ENCODE measurements at places on chromosomes 12 and 14. TPM values are rescaled to one million over a fixed set of nuclear protein-coding genes. Genes with fewer than 3 reads are reported as not detected.
A peak's percentile ranks its signal among the peaks of the same experiment; 100 is the strongest.

DNA sequence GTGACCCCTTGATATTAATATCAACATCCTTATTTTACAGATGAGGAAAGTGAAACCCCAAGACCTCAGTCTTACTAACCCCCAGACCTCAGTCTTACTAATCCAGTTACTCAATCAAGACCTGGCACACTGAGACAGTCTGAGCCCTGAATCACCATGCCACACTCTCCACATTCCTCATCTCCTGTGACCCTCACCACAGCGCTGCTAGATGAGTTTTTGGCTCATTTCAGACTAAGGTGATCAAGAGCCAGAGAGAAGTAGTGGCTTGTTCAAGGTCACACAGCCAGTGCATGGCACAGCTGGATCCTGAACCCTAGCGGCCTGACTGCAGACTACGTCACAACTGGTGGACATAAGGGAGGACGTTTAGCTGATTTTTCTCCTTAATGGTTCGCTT is 579.2 kb downstream of the BCL11B start:
- no peak overlapping the region for H3K27ac ChIP-seq
- no peaks in the 10 kb centered on the region for H3K36me3 ChIP-seq
- H3K4me3 ChIP-seq: no peak overlapping the region

GRCh38 chr12:107090711-107091110 is 2.6 kb downstream of the CRY1 start:
- no peaks in the 10 kb centered on the region for H3K27me3 ChIP-seq
- no peak for DNase-seq
- H3K36me3 ChIP-seq: no peaks in the 10 kb centered on the region
- H3K4me1 ChIP-seq: peaks cover 4% of the 10 kb centered on the region
- peak overlapping the region; percentile 36 for H3K4me3 ChIP-seq

- H3K27ac ChIP-seq: no peak overlapping the region
- H3K36me3 ChIP-seq: no peaks in the 10 kb centered on the region
- H3K4me1 ChIP-seq: peaks cover 10% of the 10 kb centered on the region
- peak; percentile 93 for DNase-seq
Observed at GRCh38 chr12:50618864-50619609, 114.3 kb downstream of the DIP2B start.

GRCh38 chr12:10158406-10158805 is 13.5 kb downstream of the OLR1 start:
- peaks cover under 1% of the 10 kb centered on the region for H3K4me1 ChIP-seq
- no peaks in the 10 kb centered on the region for H3K27me3 ChIP-seq
- H3K4me3 ChIP-seq: no peak overlapping the region
- DNase-seq: no peak

DNA sequence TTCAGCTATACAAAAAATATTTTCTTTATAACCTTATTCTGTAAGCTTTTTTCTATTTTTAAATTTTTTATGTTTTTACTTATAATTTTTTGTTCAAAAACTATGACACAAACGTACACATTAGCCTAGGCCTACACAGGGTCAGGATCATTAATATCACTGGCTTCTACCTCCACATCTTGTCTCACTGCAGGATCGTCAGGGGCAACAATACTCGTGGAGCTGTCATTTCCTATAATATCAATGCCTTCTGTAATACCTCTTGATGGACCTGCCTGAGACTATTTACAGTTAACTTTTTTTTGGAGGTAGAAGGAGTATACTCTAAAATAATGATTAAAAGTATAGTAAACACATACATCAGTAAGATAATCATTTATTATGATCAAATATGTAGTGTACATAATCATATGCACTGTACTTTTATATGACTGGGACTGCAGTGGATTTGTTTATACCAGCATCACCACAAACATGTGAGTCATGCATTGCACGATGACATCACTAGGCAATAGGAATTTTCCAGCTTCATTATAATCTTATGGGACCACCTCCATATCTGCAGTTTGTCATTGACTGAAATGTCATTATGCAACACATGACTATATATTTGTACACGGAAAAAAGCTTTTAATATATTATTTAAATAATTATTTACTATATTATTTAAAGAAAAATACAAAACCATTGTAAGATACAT is 18.5 kb upstream of the PMCH start:
- DNase-seq: peak; percentile 63
- no peaks in the 10 kb centered on the region for H3K27me3 ChIP-seq
- no peak overlapping the region for H3K27ac ChIP-seq
- H3K36me3 ChIP-seq: no peaks in the 10 kb centered on the region
- no peaks in the 10 kb centered on the region for H3K4me1 ChIP-seq
- no peak overlapping the region for H3K4me3 ChIP-seq

APAF1 gene
- total RNA-seq: 19.3 TPM

NCKAP5L gene
- 14.2 TPM for total RNA-seq

Measured in fibroblast of lung (primary cell).